ENCODE measurements at places on chromosomes 1 and 21.

DNA sequence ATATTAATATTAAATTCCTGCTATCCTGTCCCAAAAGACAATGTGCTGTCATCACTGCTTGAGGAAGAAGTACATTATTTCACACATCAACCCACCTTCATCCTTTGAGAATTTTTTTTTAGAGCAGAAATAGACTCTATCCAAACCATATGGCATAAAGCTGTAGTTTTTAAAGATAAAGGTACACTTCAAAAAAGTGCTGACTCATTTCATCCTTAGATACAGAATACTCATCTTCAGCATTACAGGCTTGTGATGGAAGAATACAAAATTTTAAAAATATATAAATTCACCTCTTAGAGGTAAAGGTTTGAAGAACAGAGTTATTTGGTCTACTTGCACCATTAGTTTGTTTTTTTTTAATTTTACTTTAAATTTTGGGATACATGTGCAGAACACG, 126.7 kb upstream of the ERG start:
- no peak for DNase-seq

- DNase-seq, result no peak
Observed at GRCh38 chr1:238955934-238956333, 430.4 kb upstream of the CHRM3 start.

GRCh38 chr1:48524892-48525467, 53.0 kb upstream of the SPATA6 start:
- DNase-seq, result no peak

- DNase-seq, result no peak
Observed at GRCh38 chr1:172930142-172930541, 120.6 kb downstream of the TNFSF18 start.

GRCh38 chr21:17368748-17369363, 144.0 kb upstream of the CXADR start:
- DNase-seq, result no peak

- no peak for DNase-seq
Observed at GRCh38 chr1:8591569-8591968, 225.9 kb downstream of the RERE start.

GRCh38 chr1:206890125-206891060, 6.8 kb upstream of the IL24 start:
- DNase-seq, result no peak

DNA sequence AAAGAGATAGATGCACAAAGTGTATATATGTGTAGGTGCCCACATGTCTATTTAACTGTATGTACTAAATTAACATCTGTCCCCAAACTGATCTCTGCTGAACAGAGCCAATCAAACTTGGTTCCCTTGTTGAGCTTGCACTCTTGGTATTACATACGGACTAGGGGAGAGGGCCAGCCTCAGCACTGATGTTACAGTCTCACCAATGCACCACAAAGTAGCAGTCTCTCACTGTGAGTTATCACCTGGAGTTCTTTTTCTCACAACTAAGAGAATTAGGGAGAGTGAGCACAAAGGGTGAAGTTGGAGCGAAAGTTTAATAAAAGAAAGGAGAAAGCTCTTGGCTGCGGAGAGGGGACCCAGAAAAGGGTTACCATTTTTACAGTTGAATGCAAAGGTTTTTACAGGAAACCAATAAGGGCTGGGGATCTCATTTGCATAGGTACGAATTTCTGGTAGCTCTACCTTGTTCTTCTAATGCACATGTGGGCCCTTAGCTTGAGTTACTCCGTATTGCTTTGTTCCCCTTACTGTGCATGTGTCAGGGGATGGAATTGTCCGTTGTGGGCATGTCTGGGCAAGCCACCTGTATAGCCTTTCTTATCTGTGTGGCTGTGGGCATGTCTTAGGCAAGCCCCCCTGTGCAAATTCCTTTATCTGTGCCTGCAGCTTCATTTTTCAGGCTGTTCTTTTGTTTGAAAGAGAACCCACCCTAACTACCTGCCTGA, 13.3 kb upstream of the CHI3L2 start:
- no peak for DNase-seq

DNA sequence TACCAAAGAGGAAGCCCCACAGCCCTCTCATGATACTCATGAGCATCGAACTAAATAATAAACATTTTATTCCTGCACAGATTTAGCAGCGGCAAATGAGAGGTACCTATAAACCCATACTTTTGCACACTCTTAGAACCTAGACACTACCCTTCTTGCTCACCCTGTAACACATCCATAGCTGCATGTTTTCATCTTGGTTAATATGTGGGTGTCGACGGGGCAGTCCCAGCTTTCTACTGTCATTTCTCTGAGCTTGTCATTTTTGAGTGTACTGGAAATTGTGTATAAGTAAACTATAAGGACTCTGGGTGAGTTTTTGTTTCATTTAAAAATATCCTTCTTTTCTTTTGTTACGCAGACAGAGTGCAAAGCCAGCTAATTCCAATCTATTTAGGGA, 25.5 kb downstream of the OVGP1 start:
- no peak for DNase-seq

- no peak for DNase-seq
Observed at GRCh38 chr1:214544791-214545190, 6.6 kb downstream of the PTPN14 start.

GRCh38 chr1:234393190-234393589, 19.9 kb downstream of the COA6 start:
- no peak for DNase-seq

DNA sequence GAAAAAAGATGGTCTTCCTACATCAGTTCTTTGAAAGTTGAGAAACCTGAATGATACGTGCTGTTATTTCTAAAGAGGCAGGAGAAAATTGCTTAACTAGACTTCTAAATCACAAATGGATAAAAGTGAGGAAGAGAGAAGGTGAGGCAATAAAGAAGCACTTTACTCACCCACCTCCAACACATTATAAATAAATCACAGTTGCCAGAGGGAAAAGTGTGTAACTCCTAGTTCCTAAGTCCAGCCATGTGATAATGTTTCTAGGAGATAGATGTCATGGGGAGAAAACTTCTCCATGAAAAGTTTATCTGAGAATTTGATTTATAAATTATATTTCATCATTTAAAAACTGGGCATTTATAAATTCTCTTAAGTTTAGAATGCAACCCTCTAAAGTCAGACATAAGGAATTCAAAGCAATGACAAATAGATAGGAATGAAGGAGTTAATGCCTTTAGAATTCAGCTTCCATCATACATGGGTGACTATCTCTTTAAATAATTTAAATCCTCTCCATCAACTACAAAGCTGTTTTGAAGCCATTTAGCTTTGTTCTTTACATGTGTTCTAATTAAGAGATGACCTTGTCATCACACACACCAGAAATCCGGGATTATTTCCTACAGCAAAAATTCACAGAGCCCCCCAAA, 60.0 kb downstream of the NRIP1 start:
- no peak for DNase-seq

DNA sequence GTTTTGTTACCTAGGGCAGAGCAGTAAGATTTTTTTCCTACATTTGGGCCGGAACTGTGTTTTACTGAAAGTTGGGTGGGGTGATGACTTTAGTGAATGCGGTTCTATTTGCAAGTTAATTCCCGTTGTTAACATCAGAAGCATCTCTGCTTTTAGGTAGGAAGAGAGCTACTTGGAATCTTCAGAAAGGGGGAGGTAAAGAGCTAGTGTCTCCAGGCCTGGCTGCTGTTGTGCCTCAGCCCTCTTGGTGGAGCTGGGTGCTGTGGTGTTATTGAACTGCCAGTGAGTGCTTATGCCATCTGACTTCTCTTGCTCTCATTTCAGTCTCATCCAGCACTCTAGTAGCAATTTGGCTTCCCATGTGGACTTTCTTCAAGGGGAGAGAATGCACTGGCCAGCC, 3.4 kb downstream of the KDM4A start:
- no peak for DNase-seq

DNA sequence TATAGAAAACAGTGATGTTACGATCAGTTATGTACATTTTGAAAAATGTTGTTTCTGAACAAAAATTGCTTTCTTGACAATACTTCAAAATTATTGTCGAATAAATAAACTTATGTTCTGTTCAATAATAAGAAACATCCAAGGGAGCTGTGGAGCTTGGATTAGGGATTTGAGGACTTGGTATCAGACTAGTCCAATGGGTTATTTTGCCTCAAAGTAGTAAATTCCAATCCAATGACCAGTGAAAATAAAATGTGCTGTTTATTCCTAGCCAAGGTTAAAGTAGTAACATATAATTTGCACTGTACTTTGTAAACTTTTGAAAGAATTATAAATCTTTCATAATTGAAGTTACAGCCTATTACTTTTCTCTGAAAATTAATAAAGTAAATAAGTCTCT, 79.1 kb upstream of the IVNS1ABP start:
- no peak for DNase-seq

GRCh38 chr1:23018661-23019093, 591 bp upstream of the KDM1A start:
- no peak for DNase-seq

- no peak for DNase-seq
Observed at GRCh38 chr1:36122062-36123030, 2.7 kb downstream of the COL8A2 start.

DNA sequence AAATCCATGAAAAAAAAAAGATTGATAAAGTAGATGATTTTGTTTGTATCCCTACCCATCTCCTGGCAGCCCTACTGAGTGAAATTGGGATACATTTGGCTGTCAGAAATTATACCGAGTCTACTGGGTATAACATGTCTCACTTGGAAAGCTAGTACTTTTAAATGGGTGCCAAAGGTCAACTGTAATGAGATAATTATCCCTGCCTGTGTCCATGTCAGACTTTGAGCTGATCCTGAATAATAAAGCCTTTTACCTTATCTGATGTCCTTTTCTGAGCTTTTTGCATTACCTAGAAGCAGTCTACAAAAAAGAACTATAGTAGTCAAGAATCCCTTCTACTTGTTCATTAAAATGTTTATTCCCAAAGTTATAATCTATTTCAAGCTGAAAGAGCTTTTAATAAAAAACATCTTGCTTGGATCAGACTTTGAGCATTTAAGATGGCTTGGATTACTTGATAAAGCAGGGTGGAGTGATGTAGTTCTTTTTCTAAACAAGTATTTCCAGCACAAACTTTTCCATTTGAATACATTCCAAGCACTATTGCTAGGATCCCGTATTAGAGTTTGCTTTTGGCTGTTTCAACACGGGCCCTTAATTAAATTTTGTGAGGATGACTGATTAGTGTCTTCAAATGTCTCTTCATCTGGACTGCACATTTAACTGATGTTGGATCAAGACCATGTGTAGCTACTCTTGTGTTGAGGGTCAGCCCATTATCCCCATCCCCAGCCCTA, 69.2 kb downstream of the DTL start:
- no peak for DNase-seq

GRCh38 chr1:63935143-63935542, 161.3 kb downstream of the ROR1 start:
- no peak for DNase-seq

DNA sequence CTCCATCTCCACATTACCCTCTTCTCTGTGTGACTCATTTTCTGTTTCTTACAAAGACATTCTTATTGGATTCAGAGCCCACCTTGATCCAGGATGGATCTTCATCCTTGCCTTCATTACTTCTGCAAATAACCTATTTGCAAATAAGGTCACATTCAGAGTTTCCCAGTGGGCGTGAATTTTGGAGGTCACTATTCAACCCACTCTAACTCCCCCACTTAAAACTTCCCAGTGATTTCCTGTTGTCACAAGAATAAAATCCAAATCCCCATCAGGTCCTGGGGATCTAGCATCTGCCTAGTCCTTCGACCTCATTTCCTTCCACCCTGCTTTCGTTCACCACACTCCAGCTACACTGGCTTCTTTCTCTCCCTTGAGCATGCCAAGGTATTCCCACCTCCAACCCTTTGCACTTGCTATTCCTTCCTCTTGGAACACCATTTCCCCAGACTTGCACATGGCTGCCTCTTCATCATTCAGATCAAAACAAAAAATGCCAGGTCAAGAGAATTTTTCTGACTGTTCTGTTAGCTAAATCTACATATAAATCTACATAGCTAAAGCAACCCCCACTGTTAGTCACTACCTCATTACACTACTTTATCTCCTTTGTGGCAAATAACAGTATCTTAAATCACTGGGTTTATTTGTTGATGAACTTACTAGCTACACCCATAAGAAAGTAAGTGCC, 187.2 kb downstream of the TOMM20 start:
- DNase-seq, result no peak

DNA sequence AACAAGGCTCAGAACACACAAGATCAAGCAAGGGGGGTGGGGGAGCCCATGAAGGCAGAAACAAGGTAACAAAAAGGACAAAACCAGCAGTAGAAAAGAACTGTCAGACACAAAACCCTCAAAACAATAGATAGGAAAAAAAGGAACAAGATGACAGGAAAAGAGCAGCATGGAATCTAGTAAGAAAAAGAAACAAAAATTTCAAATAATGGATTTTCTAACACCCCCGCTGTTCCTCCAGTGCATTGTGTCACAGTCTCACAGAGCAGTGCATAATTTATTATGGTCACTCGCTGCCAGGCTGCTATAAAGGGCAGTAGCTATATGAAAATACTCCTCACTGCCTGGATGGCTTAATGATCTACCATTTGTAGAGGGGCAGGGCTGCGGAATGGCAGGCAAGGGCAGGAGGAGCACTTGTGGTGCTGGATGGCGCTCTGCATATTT, 567.9 kb downstream of the DPYD start:
- no peak for DNase-seq

- no peak for DNase-seq
Observed at GRCh38 chr1:68459796-68460195, 10.0 kb upstream of the RPE65 start.

- DNase-seq, result no peak
Observed at GRCh38 chr1:172758259-172758658, 99.4 kb downstream of the FASLG start.

GRCh38 chr1:48932366-48932765, 155.7 kb upstream of the BEND5 start:
- DNase-seq, result no peak

DNA sequence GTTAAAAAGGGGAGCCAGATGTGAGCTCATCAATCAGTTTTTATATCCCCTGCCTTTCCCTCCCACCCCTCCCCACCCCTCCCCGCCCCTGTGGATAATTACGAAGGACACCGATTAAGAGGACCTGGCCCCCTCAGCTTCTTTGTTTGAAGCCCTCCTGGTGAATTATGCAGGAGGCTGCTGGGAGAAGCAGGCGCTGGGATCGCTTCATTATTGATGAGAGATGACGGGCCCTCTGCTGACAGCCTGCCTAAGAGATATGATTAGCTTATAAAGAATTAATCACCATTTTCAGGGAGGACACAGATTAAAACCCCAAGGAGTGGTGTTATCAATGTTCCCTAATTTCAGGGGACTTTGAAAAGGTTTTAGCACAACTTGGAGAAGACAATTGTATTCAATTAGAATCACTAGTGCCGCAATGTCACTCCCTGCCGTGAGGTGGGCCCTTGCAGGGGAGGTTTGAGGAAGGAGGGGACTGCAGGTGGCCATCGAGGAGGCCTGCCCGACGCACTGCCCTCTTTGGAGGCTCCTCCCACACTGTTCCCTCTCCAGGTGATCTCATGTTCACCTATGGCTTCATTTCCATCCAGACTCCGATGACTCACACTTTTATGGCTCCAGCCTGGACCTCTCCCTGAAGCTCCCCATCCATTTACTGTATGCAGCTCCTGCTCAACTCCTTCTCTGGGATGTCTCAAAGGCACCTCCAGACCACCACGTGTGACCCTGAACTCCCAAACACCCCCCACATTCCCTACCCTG, 67.0 kb upstream of the KLHDC7A start:
- DNase-seq, result no peak

Measured in AG04449 (cell line).